Stimulated activated CD8-positive, alpha-beta memory T cell treated with anti-CD3 and anti-CD28 coated beads, Interleukin-7, amount 100 ng/mL, for 24 hours (primary cell): ENCODE measurements at places on chromosomes 1 and 21.

- no peak for DNase-seq
Measured at GRCh38 chr21:46092026-46092764, 5.7 kb upstream of the COL6A2 start.

GRCh38 chr1:154744352-154745035, 125.6 kb downstream of the KCNN3 start:
- no peak for DNase-seq

DNA sequence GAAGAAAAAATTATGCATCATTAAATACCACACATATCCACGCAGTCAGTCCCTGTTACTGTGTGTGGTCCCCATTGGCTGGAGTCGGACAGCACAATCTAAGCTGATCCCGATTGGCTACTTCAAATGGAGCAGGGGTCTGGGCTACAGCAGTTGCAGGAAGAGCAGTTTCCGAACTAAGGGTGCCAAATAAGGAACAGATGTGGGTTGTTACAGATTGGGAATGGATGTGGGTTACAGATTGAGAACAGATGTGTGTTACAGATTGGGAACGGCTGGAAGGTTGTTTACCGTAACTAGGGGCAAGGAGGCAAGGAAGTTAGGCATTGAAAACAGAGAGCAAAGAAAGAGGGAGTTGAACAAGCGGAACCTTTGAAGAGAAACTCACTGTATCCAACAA, 19.9 kb downstream of the OR2L13 start:
- no peak for DNase-seq

- DNase-seq: no peak
Measured at GRCh38 chr21:32570456-32570855, 14.9 kb downstream of the TCP10L start.

GRCh38 chr1:6803357-6803756, 18.1 kb downstream of the CAMTA1 start:
- DNase-seq: no peak

GRCh38 chr1:160361199-160361598, 5.7 kb upstream of the NHLH1 start:
- no peak for DNase-seq

DNA sequence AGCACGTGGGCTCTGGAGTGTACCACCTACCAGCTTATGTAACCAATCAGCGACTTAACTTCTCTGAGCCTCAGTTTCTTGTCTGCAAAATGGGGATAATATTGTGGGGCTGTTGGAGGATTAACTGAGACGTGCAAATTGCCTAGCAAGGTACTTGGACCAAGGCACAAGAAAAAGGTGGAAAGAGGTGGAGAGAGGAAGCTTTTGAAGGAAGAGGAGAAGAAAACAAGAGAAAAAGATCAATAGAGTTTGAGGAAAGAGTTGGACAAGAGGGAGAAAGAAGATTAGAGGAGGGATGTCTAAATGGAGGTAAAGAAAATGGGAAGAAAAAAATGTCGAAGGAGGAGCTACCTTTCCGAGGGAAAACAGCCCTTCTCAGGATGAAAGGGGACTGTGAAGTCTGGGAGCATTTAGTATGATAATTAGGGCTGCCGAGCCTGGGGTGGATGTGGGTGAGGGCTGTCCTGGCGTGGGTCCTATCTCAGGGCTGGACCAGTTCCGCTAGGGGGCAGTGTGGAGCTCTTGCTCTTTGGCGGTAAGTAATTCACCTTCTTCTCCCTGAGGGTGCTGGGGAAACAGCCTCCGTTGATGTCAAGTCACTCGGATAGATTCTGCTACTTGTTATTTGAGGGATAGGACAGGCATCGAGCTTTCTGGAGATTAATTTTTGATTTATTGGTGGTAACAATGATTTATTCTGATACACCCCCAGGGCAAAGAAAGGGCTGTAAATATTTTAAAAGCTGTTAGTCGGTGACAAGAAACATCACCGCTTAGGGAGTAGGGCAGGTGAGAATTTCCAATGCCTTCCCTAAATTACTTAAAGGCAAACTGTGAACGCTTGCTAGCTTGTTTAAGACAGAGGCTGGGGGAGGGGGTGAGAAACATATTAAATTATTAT, 79.0 kb upstream of the NFASC start:
- DNase-seq: peak; percentile 75

DNA sequence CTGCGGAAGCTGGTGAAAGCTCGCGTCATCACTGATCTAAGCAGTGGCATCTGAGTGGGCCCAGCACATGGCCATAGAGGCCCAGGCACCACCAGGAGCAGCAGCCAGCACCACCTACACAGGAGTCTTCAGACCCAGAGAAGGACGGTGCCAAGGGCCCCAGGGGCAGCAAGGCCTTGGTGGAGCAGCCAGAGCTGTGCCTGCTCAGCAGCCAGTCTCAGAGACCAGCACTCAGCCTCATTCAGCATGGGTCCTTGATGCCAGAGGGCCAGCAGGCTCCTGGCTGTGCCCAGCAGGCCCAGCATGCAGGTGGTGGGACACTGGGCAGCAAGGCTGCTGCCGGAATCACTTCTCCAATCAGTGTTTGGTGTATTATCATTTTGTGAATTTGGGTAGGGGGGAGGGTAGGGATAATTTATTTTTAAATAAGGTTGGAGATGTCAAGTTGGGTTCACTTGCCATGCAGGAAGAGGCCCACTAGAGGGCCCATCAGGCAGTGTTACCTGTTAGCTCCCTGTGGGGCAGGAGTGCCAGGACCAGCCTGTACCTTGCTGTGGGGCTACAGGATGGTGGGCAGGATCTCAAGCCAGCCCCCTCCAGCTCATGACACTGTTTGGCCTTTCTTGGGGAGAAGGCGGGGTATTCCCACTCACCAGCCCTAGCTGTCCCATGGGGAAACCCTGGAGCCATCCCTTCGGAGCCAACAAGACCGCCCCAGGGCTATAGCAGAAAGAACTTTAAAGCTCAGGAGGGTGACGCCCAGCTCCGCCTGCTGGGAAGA, 3.2 kb upstream of the ARTN start:
- no peak for DNase-seq

DNA sequence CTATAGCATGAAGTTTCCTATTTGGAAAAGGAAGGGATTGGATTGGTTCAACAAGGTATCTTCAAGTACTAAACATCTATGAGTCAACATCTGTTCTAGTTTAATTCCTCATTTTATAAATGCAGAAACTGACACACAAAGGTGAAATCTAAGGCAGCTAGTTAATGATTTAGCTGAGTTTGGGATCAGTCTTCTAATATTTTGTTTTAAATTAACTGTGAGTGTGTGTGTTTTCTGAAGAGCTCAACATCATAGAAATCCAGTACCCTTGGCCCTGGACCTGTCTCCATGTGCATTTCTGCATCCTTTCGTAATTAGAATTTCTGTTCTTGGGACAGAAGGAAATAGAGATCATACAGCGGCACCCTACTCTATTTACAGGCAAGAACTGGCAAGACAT, 105.9 kb downstream of the RGS2 start:
- no peak for DNase-seq

- no peak for DNase-seq
Measured at GRCh38 chr21:19440792-19441655, 1037.4 kb upstream of the TMPRSS15 start.

- no peak for DNase-seq
Measured at GRCh38 chr21:38337793-38338192, 81.0 kb downstream of the KCNJ15 start.
